ENCODE measurements at places on chromosomes 7 and 10.
A peak's percentile ranks its signal among the peaks of the same experiment; 100 is the strongest.

DNA sequence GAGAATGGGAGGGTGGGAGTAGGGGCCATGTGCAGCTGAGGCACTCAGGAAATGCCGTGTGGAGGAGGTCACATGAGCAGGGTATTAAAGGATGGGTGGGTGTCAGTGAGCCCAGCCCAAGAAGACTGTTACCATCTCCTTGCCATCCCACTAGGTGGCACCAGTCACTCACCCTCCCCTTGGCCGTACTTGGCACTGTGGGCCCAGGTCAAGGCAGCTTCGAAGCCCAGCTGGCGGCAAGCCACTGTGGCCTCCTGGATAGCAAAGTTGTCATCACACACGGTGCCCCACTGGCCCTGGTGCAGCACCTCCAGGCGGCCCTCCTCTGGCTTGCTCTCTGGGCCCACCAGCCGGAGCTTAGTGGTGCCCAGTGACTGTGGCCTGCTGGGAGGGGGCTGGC is 5.4 kb downstream of the LOXL4 start:
- peak; percentile 40 for DNase-seq

DNA sequence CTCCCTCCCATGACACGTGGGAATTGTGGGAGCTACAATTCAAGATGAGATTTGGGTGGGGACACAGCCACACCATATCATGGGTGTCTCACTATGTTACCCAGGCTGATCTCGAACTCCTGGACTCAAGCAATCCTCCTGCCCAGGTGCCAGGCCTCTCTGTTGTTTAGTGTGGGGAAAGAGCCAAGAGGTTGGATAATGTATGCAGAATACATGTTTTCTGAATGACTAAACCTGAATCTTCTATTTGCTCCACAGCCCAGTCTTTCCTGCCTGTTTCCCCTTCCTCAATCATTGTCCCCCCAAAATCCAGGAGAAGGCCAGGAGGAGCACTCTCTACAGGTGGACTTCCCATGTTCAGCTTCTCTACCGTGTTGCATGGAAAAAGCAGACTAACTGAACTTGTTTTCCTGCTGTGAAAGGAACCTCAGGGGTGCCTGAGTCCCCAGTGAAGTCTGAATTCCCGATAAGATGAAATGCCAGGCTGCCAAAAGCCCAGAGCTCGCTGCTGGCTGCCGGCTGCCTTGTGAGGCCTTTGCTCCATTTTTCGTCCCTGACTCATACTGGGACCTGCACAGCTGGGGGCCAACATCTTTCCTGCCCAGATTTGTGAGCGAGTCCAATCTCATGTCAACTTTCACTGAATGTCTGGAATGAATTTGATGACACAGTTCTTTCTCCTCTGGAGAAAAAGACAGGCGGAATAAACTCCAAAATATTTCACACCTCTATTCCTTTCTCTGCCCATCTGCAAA is 588.0 kb downstream of the CALN1 start:
- DNase-seq = no peak

DNA sequence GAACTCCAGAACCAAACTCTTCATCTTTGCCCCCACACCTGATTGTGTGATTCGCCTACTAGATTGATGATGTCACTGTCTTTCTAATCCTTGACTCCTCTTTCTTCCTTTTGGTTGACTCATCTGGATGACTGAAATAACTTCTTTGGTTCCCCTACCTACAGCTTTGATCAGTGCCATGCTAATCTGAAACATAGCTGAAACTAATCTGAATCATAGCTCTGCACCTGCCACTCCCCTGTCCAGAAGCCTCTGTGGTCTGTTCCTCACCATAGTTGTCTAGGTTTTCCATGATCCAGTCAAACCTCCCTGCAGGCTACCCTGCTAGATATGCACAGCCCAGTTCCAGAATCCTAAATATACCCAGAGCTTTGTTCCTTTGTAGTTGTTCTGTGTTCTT is 51.9 kb downstream of the ZNF365 start:
- DNase-seq = peak; percentile 51

GRCh38 chr7:142862351-142862750 is 7.5 kb downstream of the EPHB6 start:
- DNase-seq = no peak

DNA sequence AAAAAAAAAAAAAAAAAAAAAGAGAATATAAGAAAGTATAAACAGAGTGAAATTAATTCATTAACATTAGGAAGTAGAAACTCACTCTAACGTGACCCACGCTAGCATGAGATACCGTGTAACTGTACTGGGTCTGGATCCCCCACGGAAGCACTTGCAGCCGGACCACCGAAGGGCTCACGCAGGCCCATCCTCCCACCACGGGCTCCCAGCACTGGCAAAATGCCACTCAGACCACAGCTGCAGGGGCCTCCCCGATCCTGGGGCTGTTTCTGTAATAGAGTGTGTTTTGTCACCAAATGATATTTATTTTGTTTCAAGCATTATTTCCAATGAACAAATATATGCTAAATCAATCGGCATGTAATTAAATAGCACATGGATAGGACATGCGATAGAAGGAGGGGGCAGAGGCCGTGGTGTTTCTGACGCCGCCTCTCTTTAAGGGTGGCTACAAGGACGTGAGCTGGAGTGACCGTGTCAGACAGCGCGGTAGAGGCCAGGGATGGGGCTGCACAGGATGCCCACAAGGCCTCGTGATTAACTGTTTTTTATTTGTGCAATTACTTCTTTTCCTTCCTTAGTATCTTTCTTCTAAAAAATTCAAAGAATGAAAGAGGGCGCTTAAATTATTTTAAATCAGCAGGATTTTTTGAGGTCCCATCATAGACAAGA is 568.5 kb downstream of the PTPRN2 start:
- no peak for DNase-seq

- no peak for DNase-seq
These were observed 225.3 kb downstream of the PTEN start for GRCh38 chr10:88088441-88089340.

DNA sequence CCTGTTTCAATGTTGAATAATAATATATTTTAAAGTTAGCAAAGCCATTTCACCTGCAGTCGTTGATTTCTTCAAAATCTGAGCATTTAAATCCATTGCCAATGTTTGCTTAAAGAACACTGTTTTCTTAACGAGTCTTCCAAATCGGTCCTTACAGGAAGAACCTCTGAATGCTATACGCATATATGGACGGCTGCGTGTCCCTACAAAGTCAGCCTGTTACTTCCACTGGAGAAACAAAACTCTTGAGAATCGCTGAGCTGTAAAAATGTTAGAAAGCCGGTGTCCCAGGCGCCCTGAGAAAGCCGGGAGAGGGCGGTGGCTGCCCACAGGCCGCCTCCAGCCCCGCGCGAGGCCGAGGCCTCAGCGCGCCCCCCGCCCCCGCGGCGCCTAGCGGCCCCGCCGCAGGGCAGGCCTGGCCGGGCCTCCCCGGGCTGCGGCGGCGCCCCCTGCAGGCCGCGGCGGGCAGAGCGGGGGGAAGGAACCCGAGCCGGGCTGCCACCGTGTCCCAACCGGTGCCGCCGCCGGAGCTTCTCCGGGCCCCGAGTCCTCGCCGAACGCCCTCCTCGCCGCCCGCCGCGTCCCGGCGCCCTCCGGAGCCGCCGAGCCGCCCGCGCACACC is at the start of gene FHIP2A:
TSS of gene FHIP2A (plus strand) at position 488 of the 622 bp plus-strand sequence. CDS start 299 bp downstream, outside the sequence.
- peak; percentile 73 for DNase-seq

GRCh38 chr7:20270867-20271266 is 53.7 kb upstream of the MACC1 start:
- DNase-seq = no peak

GRCh38 chr10:93063977-93064660 is 3.5 kb downstream of the CYP26C1 start:
- no peak for DNase-seq

GRCh38 chr10:22053048-22053447 is 49.5 kb upstream of the DNAJC1 start:
- DNase-seq = no peak

DNA sequence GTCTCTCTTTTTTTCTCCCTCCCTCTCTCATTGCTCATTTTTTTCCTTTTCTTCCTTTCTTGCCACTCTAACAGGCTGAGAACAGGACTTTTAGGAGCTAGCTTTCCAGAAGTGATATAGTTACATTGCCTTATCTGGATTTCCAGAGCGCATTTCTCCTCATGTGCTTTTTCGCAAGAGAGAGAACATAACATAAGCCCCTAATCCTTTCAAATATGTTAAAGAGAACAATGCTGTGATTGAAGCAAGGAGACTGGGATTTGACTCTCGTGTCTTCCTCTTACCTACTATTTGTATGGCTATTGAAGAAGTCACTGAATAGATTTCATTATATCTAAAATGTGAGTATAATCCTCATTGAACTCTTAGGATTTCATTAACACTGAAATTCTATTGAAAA is 101.2 kb upstream of the PRPS1L1 start:
- no peak for DNase-seq

GRCh38 chr7:143406002-143406357 is 2.7 kb downstream of the EPHA1 start:
- DNase-seq = no peak

DNA sequence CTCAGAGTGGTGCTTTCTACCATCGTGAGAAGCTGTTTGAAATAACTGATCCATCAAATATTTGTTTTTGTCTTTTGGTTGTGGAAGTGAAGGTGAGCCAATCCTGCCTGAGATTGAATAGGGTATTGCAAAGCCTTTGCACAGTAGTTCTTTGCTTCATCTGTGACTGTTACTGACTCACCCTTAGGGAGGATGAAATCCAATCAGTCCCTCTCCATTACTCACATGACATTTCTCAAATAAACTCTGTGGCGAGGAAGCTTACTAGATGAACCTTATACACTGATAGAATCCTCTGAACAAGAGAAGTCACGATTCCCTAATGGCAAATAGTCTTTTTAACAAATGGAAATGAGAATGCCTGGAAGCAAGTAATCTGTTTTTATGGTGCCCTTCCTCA is 31.9 kb downstream of the HEPACAM2 start:
- peak; percentile 86 for DNase-seq

- no peak for DNase-seq
These were observed 60.5 kb downstream of the PON1 start for GRCh38 chr7:95263785-95264362.

DNA sequence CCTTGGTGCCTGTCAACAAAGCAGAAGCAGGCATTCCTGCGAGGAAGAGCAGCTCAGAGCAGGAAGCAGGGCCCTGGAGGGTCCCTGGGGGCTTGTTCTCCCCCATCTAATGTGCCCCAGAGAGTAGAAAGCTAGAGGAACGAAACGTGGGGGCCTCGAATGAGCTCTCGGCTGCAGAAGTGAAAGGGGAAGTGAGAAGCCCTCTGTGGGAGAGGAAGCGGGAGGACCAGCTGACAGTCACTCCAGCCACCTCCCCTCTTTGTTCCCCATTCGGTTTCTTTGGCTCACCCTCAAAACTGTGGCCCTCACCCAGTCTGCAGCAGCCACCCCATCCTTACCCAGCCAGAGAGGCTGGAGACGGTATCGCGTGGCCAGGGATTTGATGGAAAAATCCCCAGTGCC is 25.0 kb downstream of the C10orf105 start:
- DNase-seq = no peak
